Spleen (tissue), 13 donors: ENCODE measurements at places on chromosomes 7 and 10. TPM values are rescaled to one million over a fixed set of nuclear protein-coding genes. Genes with fewer than 3 reads are reported as not detected.

The ARHGEF5 gene
- total RNA-seq, result 8.1 TPM

The TMEM213 gene
- not detected for total RNA-seq

The HIF1AN gene
- total RNA-seq, result 43.3 TPM

The WASHC2A gene
- total RNA-seq, result 55.3 TPM
